ENCODE measurements at places on chromosomes 2 and 18.
A peak's percentile ranks its signal among the peaks of the same experiment; 100 is the strongest.

GRCh38 chr2:227829337-227829736, 15.7 kb downstream of the CCL20 start:
- no peak for DNase-seq

- DNase-seq, result no peak
These were observed 30.9 kb upstream of the KCMF1 start for GRCh38 chr2:84940088-84940470.

DNA sequence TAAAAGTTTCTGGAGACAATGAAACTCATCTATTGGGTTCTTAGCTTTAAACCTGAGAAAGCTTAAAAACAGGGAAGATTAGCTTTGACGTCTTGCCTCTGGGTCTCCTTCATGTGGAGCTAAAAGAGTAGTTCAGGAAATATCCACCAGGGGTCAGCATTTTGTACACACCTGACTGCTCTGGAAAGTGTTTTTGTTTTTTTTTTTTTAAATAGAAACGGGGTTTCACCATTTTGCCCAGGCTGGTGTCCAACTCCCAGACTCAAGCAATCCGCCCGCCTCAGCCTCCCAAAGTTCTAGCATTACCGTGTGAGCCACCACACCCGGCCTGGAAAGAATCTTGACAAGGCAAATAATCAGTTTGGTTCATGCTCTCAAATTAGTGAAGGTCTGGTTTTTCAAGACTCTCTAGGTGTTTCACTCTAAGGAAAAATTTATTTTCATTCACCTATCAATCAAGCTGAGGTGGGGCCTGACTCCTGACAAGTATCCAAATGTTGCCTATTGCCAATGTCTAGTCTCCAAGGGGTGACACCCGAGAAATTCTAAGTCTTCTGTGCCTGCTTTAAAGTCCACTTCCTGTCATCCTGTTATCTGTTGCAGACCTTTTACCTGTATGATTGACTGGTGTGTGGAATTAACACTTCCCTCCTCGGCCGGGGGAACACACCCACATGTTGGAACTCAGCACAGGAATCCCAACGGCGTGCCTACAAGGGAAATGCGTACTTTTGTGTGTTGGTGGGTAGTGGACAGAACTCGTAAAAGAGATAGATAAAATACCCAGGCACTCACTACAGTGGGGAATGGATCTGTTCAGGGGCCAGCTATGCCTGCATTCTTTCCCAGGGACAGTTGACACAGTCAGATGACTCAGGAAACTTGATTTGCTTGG, 11.3 kb downstream of the IL1RN start:
- peak; percentile 73 for DNase-seq

GRCh38 chr2:168468354-168468753, 12.3 kb downstream of the CERS6 start:
- DNase-seq, result no peak

- DNase-seq, result peak; percentile 25
These were observed 84.4 kb downstream of the TGOLN2 start for GRCh38 chr2:85243101-85244072.

DNA sequence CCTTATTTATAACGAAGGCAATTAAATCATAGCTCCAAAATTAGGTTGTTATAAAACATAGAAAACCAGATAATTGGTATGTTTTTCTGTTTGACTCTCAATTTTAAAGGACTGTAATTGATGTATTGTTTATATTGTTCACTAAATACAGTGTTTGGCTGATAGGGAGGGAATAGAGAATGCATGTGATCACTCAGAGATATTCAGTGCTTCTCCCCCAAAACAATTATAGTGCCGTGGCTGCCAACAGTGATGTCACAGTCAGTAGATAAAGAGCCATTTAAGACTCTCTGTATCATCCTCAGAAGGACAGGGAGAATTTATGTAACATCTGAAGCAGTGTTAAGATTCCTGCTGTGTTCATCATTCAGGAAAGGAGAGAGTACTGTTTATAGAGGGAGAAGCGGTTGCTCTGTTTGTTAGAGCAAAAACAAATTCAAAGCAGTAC, 69.6 kb downstream of the PHLPP1 start:
- DNase-seq, result peak; percentile 41

GRCh38 chr2:239168575-239168974, 232.2 kb downstream of the HDAC4 start:
- DNase-seq, result no peak

DNA sequence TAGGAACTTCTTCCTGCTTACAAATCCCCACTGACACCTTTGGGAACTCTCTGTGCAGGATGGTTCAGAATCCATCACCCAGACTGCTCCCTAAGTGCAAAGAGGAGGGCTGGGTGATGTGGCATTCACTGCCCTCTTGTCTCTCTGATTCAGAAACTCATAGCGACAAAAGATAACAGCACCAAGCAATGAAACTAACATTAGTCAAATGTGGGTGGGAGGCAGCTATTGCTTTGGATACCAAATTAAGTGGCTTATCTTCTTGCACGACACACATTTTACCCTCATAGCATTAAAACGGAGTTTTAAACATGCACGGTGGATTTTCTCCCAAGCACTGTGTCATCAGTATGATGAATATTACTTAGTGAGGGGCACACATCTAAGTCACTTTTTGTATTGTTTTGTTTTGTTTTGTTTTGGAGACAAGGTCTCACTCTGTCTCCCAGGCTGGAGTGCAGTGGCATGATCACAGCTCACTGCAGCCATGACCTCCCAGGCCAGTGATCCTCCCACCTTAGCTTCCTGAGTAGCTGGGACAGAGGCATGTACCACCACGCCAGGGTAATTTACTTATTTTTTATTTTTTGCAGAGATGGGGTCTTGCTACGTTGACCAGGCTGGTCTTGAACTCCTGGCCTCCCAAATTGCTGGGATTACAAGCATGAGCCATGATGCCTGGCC, 40.9 kb upstream of the NEB start:
- peak; percentile 91 for DNase-seq

- DNase-seq, result no peak
These were observed 92.8 kb upstream of the TGFA start for GRCh38 chr2:70646420-70646818.

DNA sequence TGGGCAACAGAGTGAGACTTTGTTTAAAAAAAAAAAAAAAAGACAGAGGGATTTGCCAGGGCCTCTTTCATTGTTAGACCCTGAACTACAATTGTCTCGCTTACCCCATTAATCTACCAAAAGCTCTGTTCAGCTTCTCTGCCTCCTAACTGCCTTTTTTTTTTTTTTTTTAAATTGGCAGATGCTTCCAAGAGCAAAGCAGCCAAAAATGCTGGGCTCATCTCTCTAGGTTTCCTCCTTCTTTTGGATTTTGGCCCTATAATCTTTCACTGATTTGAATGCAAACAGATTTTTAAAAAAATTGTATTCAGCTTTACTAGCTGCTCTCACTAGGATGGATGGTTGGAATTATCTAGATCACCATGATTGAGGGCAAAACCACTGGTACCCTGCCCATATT, 33.2 kb upstream of the RAPGEF4 start:
- no peak for DNase-seq

- DNase-seq, result no peak
These were observed 320.6 kb downstream of the GBX2 start for GRCh38 chr2:235847576-235847975.

GRCh38 chr2:150417278-150417677, 70.2 kb downstream of the RND3 start:
- DNase-seq, result no peak

DNA sequence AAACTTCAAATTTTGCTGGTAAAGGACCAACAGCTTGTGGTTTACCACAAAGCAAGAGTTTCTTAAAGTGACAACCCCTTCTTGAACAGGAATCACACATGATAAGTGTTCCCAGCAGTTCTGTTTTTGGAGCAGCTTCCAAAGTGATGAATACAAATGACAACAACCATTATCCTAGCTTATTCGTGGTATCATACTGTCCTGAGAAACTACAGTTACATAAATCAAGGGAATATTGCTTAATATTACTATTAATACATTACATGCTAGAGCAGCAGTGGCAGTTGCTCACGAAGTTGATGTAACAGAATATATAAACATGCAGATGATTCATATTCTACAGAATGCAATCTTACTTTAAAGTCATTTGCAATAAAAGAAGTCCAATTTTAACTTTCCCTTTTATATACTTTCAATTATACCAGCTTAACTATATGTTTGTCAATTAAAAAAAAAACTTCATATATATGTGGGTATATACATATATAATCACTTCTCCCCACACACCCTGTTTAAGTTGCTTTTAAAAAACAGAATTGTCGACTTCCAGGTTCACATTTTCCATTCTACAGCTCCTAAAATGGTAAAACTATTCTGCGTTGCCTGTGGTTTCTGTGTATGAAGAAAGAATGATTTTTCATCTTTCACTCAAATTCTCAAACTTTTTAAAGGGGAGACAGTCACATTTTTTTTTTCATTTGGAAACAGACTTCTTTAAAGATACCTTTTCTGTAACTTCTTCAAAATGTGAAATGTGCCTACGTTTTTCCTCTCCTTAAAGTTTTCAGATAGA, 713.6 kb downstream of the TDRD15 start:
- DNase-seq, result no peak

DNA sequence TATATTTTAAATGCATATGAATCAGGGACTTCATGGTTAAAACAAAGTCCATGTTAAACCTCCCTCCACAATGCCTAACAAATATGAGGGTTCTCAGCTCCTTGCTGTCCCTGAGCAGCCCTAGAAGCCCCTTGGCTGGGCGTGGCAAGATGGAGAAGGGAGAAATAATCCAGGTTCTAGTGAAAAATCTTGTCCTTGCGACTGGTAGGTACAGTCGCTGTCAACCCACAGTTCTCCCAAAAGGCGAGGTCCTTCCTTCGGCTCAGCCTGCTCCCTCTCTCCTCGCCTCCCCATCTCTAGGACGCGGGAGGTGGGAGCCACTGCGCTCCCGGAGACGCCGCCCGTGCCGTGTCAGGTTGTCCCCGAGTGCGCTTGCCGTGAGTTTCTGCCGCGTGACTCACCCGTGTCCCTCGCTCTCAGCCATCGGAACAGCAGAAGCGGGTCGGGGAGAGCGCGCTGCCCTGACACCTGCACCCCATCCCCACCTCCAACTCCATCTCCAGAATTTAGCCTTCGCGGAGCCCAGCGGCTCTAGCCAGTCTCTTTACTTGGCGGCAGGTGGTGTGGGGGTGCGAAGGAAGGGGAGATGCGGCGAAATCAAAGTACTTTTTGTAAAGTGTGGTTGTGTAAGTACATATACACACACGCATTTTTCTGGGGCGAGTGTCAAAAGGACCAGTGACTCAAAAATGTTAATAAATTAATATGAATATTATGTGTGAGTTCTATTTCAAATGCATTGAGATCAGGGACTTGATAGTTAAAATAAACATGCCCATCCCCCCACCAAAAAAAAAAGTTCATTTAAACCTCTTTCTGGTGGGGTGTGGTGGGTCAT, 65.1 kb upstream of the TMEM17 start:
- DNase-seq, result no peak

GRCh38 chr2:230924470-230925341, at the start of gene GPR55:
TSS of gene GPR55 (minus strand) at chr2:230925242. CDS start at chr2:230910962, 14,280 bp downstream.
- DNase-seq, result no peak

- DNase-seq, result no peak
These were observed 171.7 kb downstream of the TMEFF2 start for GRCh38 chr2:192023006-192023405.

DNA sequence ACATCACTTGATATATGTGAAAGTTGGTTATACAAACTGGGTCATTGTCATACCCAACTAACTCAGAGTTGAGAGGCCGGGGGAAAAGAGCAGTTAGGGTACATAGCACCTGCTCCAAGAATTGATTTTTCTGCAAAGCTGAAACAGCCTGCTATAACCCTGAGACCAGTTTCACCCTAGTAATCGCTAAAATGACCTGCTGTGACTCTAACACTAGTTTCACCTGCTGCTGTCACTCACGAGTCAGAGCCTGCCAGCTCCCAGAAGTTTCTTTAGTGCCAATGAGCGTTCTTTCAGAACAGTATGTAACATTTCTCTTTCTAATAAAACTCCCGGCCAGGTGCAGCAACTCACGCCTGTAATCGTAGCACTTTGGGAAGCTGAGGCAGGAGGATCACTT, 28.0 kb downstream of the SRSF7 start:
- no peak for DNase-seq

DNA sequence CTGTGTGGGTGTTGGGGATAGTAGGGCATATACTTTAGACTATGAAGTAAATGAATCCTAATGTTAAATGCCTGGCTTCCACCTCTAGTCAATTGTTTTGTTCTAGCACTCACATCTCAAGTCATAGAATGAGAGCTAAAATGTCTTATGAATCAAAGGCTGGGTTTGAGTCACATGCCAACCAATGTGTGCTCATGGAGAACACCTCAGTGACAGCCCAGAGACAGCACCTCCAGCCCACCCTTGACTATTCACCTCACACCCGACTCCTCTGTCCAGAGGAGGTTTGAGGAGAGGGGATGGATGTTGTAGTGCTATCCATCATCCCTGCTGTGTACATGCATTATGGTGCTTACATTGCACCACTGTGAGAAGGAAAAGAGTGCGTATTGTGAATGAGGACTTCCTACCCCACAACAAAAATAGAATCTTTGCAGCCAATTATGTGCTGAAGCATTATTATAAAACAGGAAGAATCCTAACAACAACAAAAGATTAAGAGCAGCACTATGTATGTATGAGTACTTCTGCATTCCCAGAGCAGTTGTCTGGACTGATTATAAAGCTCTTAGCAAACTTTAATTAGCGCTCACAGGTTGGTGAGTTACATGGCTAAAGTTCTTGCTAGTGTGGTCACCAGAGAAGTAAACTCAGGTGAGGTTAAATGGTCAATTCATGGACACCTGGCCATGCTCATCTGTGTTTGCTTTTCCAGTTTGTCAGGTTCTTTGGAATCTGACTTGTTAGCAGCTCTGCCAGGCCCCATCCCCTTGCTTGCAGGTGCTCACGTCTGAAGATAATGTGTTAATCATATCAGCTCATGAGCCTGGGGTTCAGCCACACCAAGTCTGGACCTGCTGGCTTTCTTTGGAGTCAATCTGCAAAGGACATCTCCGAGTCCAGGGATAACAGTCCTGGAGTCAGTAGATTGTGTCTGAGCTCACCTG, 55.3 kb upstream of the NABP1 start:
- no peak for DNase-seq

DNA sequence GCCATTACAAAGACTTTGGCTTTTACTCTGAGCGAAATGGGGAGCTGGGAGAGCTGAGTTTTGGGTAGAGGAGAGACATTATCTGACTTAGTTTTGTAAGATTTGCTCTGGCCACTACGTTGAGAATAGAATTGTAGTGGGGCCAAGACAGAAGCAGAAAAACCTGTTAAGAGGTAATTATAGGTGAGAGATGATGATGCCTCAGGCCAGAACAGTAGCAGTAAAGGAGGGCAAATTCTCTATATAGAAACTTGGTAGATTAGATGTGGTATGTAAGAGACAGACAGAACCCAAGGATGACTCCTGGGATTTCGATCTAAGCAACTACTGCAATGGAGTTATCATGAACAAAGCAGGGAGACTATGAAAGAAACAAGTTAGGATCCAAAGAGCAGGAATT, 17.4 kb upstream of the CREB1 start:
- no peak for DNase-seq

DNA sequence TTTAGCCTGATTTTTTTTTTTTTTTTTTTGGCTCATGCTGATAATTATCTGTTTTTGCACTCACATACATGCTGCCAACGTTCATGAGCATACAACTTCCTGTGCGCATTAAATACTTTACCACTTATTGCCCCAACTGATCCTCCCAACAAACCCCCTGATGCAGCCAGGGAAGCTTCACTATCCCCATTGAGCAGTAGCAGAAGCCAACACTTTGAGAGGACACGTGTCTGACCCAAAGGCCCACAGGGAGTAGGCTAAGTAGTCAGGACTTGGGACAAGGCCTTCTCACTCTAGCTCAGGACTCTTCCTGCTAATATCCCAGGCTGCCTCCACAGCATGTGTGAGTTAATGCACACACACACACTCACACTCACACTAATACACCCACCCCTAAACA, 36.2 kb upstream of the MAT2A start:
- DNase-seq, result no peak
